ENCODE measurements at places on chromosomes 12 and 14.

- DNase-seq, result no peak
Measured at GRCh38 chr14:26598081-26598671, 343 bp upstream of the NOVA1 start.

- DNase-seq, result no peak
Measured at GRCh38 chr12:71266606-71267005, 108.8 kb upstream of the TSPAN8 start.

- DNase-seq, result no peak
Measured at GRCh38 chr14:102840771-102841528, 63.7 kb downstream of the TRAF3 start.

DNA sequence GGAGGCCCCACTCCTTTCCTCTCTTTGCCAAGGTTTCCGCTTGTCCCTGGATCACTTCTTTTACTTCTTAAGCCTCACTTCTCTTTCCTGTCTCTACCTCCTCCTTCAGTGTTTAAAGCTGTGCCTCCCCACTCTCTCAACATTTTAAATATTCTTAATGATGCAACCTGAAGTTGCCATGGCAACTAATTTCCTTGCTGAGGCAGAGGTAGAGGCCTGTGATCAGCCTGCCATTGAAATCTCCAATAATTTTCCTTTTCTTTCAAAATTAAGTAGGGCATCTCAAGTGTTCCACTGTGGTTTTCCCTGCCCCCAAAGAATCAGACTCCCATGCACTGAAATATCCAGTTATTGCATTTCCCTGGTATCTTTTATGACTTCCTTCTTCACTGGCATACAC lies 108.6 kb upstream of the VRK1 start:
- DNase-seq, result no peak

GRCh38 chr14:50578433-50578832 lies 18.5 kb downstream of the ATL1 start:
- no peak for DNase-seq

GRCh38 chr14:60506010-60506409 lies 2.9 kb upstream of the SIX6 start:
- DNase-seq, result no peak

DNA sequence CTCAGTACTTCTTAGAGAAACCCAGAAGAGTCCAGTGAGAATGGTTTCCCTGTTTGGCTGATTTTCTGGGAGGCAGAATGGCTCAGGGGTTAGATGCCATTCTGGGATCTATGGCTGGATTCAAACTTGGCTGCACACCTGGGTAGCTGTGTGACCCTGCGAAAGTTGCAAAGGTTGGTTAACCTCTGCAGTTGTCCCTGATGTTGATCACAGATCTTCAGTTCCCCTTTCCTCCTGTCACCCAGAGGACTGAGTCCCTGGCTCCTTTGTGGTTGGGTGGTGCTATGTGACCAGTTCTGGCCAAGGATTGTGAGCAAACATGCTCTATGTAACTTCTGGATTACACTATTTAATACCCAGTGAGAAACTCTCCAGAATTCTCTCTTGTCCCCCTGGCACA lies 418.0 kb downstream of the RGS6 start:
- no peak for DNase-seq

GRCh38 chr12:118846416-118846815 lies 134.9 kb upstream of the SRRM4 start:
- DNase-seq, result no peak

DNA sequence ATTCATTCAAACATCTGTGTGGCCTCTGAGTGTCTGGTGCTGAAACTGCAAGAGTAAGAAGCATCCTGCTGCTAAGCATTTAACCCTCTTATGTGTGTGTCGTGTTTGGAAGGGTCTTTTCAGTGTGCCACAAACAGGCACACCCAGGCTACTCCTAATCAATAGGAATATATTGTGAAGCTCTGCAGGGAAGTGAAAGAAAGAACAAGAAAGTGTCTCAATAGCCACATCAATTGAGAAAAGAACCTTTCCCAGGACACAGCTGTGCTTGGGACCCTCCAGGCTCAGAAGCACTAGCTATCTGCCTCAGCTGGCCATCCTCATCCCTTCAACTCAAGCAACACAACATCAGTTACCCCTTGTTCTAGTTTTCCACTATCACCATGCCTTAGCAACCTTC lies 13.4 kb upstream of the KRAS start:
- DNase-seq, result no peak

DNA sequence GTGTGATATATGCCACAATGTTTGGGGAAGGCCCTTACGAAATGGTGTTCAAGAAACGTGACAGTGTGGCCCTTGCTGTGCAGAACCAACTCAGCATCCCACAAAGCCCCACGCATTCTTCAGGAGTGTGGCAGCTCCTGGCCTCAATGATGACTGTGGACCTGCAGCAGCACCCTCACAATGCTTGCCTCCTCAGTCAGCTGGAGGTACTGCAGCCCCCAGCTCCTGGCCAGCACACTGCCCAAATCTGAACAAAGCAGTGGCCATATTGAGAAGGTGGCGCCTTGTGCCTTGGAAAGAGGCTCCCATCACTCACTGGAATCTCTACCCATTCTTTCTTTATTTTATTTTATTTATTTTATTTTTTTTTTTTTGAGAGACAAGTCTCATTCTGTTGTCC lies 10.4 kb downstream of the POLE2 start:
- no peak for DNase-seq

- DNase-seq, result no peak
Measured at GRCh38 chr12:64180951-64181350, 41.1 kb downstream of the KICS2 start.

DNA sequence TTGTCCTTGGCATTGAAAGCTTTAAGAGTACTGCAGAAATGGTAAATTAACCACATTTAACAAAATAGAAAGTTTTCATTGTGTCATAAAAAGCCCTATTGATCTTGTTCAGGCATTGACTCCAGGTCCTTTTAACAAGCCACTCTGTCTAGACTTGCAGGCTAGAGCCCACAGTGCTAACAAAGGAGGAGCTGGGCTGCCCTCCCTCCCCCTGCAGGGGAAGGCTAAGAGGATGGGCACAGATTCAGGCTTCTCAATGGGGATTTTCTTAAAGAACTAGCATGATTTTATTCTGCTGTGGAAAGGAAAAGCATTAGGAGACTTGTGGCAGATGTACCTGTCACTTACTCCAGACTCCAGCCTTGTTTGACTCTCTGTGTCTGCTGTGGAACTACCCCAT lies 463.6 kb downstream of the NRXN3 start:
- DNase-seq, result no peak

GRCh38 chr14:24398653-24399446 lies at the start of gene NYNRIN:
Gene NYNRIN (plus strand): TSS chr14:24399003. CDS start chr14:24399247, 244 bp downstream.
- DNase-seq, result no peak

- no peak for DNase-seq
Measured at GRCh38 chr12:130183585-130184370, 21.5 kb downstream of the FZD10 start.

DNA sequence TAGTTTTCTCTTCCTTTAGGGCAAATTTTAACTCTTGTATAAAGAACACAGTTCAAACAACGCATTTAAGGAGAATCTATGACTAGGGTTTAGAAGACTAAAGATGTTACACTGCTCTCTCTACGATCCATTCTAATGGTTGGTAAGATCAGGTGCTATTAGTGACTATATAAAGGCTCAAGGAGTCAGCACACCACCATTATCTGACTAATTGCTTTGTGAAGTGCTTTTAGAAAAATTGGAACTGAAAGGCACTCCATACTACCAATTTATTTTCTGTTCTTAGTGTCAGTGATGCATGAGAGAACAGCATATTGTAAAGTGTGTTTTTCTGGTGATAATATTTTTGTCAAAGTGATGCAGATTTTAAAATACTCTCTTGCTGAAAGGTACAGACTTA lies 136.8 kb downstream of the SYT1 start:
- DNase-seq, result no peak

DNA sequence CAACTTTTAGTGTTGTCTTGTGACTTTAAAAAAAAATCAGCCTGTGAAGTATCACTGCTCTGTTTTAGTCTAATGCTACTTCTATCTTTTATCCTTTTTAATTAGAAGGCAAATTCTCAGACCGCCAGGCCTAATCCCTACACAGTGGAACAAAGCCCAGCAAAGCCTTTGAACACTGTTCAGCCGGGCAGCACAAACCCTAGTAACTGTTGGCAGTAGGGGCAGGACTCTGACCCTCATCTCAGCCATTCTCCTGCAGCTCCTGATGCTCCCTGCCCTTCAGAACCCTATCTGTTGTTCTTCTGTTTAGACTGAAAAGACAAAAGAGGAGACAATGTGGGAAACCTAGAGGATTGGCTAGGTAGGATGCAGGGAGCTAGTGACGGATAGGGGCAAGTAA lies 78.0 kb upstream of the OTX2 start:
- DNase-seq, result no peak

GRCh38 chr14:22671622-22672021 lies 27.5 kb upstream of the OR6J1 start:
- DNase-seq, result no peak

DNA sequence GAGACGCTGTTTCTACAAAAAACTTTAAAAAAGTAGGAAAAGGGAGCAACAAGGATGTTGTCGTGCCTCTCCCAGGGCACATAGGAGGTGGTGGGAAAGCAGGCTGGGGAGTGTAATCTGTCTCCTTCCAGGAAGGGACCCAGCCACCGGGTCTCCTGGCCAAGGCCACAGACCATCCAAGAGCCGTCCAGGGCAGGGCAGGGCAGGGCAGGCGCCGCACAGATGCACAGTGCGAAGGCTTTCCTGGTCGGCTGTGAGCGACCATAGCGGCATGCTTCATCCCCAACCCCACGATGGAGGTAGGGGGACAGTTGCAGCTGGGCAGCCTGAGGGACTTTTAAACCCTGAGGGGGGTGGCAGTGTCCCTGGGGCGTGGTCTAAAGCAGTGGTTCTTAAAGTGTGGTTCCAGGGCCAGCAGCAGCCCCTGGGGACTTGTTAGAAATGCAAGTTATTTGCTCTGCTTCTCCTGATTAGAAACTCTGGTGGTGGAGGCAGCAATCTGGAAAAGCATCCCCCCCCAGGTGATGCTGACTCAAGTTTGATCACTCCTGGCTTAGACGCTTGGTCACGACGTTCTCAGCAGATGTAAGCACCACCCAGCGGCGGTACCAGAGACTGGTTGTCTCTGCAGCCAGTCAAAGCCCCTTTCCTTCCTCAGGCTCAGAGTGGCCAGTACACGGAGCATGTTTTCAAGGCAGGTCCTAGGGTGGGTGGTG lies 197.4 kb upstream of the PRMT8 start:
- no peak for DNase-seq

GRCh38 chr12:105748806-105749600 lies 389.8 kb downstream of the NUAK1 start:
- DNase-seq, result no peak

GRCh38 chr12:76444408-76444984 lies 96.3 kb upstream of the BBS10 start:
- DNase-seq, result no peak

- DNase-seq, result no peak
Measured at GRCh38 chr12:92595663-92596062, 107.1 kb upstream of the PLEKHG7 start.

DNA sequence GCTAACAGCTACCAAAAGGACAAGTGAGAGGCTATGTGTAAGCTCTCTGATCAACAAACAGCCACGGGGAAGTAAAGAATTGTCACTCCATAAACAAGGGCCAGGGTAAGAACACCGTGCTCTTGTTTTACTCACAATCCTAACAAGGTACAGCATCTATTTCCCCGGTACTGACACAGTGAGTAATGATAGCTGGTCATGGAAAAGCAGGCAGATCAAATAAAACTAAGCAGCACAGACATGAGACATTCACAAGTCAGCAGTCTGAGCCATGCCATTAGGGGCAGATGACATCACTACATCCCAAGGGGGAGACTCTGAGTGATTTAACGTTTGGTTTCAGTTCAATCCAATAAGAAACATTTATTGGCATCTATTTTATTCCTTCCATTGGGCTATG lies 54.4 kb downstream of the ARL6IP4 start:
- peak; percentile 41 for DNase-seq

DNA sequence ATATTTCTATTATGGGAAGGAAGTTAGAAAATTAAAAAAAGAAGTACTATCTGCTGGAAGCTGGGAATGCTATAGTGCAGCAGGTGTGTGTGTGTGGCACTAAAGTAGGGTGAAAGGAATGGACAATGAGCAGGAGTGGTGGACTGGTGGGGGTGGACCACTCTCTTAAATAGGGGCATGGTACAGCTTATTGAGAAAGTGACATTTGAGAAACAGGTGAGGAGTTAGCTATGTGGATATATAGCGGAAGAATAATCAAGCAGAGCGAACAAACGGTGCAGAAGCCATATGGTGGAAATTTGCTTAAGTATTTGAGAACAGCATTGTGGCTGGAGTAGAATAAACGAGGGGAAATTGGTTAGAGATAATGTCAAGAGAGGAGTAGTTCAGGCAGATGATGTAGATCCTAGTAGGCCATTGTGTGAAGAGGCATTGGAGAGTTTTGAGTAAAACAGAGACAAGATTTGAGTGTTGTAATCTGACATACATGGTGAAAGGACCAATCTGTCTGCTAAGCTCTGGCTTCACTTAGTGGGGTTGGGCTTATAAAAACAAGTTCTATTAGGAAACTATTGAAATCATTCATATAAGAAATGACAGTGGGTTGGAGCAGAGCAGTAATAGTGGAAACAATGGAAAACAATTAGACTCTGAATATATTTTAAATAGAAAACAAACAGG lies 149.2 kb upstream of the SYT10 start:
- DNase-seq, result no peak

- no peak for DNase-seq
Measured at GRCh38 chr12:114780746-114781399, 96.9 kb upstream of the TBX3 start.

- DNase-seq, result no peak
Measured at GRCh38 chr14:58751788-58752187, 114.0 kb downstream of the DACT1 start.

- DNase-seq, result no peak
Measured at GRCh38 chr14:47483449-47483848, 192.0 kb downstream of the MDGA2 start.

- no peak for DNase-seq
Measured at GRCh38 chr14:26926585-26926984, 328.8 kb upstream of the NOVA1 start.

- no peak for DNase-seq
Measured at GRCh38 chr14:59037086-59037485, 151.4 kb upstream of the DAAM1 start.

DNA sequence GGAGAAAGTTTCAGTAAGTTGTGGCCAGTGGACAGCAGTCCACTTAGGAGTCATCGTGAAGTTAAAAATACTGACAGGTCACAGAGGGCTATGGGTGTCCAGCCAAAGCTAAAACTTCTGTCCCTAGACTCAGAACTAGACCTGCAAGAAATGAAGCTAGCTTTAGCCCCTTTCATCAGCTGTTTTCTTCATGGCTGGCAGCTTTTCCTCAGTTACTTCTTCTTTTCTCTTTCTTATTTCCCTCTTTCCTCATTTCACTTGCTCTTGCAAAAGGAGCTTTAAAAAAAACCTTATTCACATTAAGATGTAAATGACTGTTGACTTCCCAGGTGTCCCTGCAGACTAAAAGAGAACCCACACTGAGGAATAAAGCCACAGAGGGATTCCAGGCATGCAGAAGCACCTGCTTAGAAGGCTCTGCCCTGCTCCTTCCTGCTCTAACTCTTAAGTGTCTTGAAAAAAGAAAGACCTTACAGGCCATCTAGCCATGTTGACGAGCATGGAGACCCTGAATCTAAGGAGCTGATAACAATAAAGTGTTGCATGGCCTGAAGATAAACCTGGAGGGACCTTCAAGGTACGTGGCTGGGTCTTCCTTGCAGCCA lies 69.7 kb upstream of the CCND2 start:
- DNase-seq, result no peak

GRCh38 chr14:89025561-89026236 lies 201.2 kb downstream of the TTC8 start:
- DNase-seq, result no peak
